ENCODE measurements at places on chromosomes 3 and 15.

DNA sequence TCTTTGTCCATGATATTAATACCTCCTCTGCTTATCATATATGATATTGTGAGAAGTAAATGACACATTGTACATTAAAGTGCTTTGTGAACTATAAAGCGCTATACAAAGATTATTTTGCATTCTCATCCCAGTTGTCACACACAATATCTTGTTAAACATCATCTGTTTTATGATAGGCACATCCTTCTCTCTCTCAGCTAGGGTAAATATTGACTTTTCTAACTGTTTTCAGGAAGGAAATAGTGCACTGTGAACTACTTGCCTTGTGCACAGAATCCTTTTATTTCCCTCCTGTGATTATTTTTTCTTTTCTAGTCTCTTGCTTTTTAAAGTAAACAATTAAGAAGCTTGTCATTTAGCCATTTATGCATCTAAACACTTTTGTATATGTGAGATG, 388.2 kb downstream of the LPP start:
- DNase-seq = no peak

DNA sequence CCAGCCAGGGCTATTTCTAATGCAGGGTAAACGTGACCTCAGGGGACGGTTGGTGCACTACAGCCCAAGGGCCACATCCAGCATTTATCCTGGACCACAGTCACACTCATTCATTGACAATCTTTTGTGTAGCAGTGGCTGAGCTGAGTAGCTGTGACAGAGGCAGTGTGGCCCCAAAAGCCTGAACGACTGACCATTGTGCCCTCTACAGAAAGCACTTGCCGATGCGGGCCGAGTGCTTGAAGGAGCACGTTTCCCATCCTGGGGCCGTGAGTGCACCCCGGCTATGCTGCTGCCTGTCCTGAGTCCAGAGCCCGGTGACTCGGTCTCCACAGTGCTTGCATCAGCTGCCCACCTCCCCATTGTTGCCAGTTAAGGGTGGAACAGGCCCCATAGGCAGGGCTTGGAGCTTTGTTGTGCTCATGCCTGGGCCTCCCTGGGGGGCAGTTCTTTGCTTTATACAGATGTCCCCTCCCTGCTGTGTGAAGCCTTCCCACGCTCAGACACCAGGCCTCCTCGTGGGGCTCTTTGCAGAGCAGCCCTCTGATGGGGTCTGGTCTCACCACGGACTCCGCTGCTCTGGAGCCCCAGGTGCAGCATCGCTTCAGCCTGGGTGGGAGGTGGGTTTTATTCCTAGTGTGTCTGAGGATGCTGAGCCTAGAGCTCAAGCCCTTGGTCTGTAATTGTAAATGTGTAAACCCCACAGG, 13.0 kb upstream of the SNRPA1 start:
- no peak for DNase-seq

- DNase-seq = no peak
These were observed 267.7 kb upstream of the LMCD1 start for GRCh38 chr3:8233938-8234337.

DNA sequence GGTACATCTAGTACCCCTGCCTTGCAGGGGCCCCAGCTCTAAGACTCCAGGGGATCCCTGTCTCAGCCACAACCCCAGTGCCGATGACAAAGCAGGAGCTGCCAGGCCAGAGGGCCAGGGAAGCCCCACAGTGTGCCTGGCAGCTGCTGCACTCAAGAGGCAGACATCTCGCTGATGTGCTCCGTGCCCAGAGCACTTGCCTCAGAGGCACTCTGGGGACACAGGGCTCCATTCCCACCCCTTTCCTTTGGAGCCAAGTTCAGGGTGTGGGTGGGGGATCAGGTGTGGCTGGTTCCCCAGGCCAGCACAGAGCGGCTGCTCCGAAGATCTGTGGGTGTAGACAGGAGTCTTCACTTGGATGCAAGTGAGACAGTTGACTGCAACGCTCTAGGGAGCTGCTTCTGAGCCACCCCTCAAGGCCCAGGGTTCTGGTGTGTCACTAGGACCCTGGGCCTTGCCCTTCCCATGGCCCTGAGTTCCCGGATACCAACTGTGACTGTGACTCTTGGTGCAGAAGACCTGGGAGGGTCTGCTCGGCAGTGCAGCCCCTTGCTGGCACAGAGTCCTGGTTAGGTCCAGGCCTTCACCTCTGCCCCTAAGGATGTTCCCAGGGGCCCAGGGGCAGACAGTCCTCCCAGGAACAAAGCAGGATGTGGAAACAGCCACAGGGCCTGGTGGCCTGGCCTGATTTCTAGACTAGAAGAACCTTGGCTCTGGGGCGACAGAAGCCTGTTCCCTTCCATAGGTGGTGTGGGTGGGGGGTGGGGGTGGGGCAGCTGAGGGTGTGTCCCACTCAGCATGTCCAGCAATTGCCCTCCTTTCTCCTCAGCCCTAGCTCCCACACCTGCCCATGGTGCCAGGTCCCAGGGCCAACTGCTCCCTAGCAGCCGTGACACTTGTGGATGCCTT, 2.5 kb downstream of the NT5DC2 start:
- no peak for DNase-seq

GRCh38 chr3:150312018-150312657, 96.0 kb upstream of the TSC22D2 start:
- no peak for DNase-seq
